ENCODE measurements at places on chromosomes 13 and 19. TPM values are rescaled to one million over a fixed set of nuclear protein-coding genes. Genes with fewer than 3 reads are reported as not detected.

The PRX gene
- total RNA-seq, result 1.9 TPM

The LIM2 gene
- total RNA-seq, result not detected

The KIRREL2 gene
- not detected for total RNA-seq

The IFNL1 gene
- total RNA-seq, result not detected

The METTL21C gene
- not detected for total RNA-seq

The TTYH1 gene
- total RNA-seq, result under 0.01 TPM

The OR7C1 gene
- not detected for total RNA-seq

The C5AR1 gene
- total RNA-seq, result 0.16 TPM

The ERICH6B gene
- not detected for total RNA-seq

The C13orf42 gene
- not detected for total RNA-seq

The MZF1 gene
- total RNA-seq, result 19.1 TPM

The ONECUT3 gene
- not detected for total RNA-seq

The SLC5A5 gene
- total RNA-seq, result not detected

The GAPDHS gene
- not detected for total RNA-seq

The PDE4C gene
- 2.9 TPM for total RNA-seq

The ZNF677 gene
- 17.3 TPM for total RNA-seq

The NUDT15 gene
- 6.5 TPM for total RNA-seq

The GGN gene
- total RNA-seq, result 0.32 TPM

The ENOX1 gene
- 1.3 TPM for total RNA-seq

The DAND5 gene
- total RNA-seq, result not detected

The KLF1 gene
- total RNA-seq, result not detected

The KCNC3 gene
- not detected for total RNA-seq

The SLC8A2 gene
- total RNA-seq, result not detected

The TEAD2 gene
- 18.5 TPM for total RNA-seq

The CAMSAP3 gene
- total RNA-seq, result not detected

The C1QTNF9B gene
- total RNA-seq, result 0.95 TPM

The TUBB4A gene
- not detected for total RNA-seq

The OR4F17 gene
- not detected for total RNA-seq

The GJB2 gene
- 1.3 TPM for total RNA-seq

The KANK3 gene
- 0.16 TPM for total RNA-seq

The DCT gene
- total RNA-seq, result 0.09 TPM

The ARRDC5 gene
- total RNA-seq, result not detected

The NLRP7 gene
- total RNA-seq, result not detected

The ZNF525 gene
- 6.3 TPM for total RNA-seq

The LSR gene
- 0.47 TPM for total RNA-seq

The FXYD3 gene
- total RNA-seq, result 1.1 TPM

The SBSN gene
- 5.2 TPM for total RNA-seq

The ZNF548 gene
- total RNA-seq, result 27.6 TPM

The PCDH8 gene
- total RNA-seq, result not detected

The CBLC gene
- 0.09 TPM for total RNA-seq

The SIGLEC5 gene
- total RNA-seq, result not detected

The FSD1 gene
- 14.9 TPM for total RNA-seq

The CCDC159 gene
- 9.7 TPM for total RNA-seq

The EEF1AKMT1 gene
- 11.0 TPM for total RNA-seq

The OR7G1 gene
- total RNA-seq, result not detected

The IFI30 gene
- total RNA-seq, result 35.3 TPM

The PNMA8B gene
- 3.0 TPM for total RNA-seq

Data from bronchial smooth muscle cell (primary cell).